ENCODE measurements at places on chromosomes 5 and 9.

- DNase-seq, result no peak
Observed at GRCh38 chr5:91188755-91189154, 194.4 kb downstream of the ARRDC3 start.

DNA sequence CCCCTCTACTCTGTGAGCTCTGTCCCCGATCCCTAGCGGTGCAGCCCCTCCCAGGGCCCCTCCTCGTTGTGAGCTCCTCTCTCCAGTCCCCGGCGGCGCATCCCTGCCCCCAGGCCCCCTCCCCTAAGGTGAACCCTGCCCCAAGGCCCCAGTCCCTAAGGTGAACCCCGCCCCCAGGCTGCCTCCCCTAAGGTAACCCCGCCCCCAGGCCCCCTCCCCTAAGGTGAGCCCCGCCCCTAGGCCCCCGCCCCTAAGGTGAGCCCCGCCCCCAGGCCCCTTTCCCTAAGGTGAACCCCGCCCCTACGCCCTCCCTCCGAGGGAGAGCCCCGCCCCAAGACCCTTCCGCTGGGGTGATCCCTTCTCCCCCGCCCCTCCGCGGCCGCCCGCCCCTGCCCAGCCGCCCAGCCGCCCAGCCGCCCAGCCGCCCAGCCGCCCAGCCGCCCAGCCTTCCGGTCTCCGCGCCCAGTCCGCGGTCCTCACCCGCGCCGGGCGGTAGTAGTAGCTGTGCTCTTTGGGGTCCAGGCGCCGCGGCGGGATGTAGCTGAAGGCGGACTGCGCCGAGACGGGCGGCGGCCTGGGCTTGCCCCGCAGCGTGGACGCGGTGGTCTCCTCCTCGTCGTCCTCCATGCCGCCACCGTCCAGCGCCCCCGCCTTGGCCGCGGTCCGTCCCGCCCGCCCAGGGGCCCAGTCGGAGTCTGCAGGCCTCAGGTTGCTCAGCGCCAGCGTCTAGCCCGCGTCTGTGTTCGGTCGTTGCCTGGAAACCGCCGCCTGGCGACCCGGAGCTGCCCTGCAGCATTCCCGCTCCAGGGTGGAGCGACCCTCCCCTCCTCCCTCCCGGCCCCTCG is at the start of gene CFAP90:
Gene CFAP90, minus strand, starts transcription at position 739 of the 845 bp plus-strand sequence. Its CDS starts 112 bp downstream, at position 627.
- no peak for DNase-seq

DNA sequence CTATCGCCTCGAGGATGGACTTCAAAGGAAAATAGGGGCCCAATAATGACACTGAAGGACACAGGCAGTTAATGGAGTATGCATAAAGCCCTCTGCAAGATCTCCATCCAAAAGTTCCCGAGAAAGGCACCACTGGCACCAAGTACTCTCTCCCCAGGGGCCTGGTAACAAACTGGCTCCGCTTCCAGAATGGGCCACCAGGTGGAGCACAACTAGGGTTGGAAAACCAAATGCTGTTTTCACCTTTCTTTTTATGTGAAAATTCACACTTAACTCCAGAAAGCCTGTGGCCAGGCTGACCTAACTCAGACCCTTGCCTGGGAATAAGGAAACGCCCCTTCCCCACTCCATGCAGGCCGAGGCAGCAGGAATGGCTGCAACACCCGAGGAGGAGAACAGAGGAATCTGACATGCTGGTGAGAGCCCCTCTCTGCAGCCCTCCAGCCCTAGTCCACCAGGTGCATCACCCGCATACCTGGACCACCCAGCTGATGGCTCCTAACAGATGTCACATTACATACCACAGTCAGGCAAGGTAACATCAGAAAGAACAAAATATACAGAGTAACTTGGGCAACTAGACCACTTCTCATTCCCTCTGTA is 42.8 kb downstream of the CAMSAP1 start:
- DNase-seq, result peak; percentile 53

GRCh38 chr5:59246145-59246869 is 647.2 kb downstream of the PDE4D start:
- DNase-seq, result no peak

DNA sequence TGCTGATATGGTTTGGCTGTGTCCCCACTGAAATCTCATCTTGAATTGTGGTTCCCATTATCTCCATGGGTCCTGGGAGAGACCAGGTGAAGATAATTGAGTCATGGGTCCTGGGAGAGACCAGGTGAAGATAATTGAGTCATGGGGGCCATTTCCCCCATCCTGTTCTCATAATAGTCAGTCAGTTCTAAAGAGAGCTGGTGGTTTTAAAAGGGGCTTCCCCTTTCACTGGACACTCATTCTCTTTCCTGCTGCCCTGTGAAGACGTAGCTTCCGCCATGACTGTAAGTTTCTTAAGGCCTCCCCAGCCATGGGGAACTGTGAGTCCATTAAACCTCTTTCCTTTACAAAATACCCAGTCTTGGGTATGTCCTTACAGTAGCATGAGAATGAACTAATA is 99.6 kb downstream of the TRIM32 start:
- no peak for DNase-seq

DNA sequence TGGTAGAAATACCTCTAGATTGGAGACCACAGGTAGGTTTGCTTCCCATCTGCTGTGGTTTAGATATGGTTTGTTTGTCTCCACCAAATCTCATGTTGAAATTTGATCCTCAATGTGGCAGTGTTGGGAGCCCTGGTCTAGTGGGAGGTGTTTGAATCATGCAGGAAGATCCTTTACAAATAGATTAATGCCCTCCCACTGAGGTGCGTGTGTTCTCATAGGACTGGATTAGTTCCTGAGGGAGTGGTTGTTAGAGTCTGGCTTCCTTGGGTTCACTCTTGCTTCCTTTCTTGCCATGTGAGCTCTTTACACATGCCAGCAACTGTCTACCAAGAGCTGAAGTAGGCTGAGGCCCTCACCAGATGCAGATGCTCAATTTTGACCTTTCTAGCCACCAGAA is 391.1 kb upstream of the GRIA1 start:
- no peak for DNase-seq

GRCh38 chr9:116760636-116761035 is 73.5 kb downstream of the TRIM32 start:
- DNase-seq, result no peak

Measured in naive thymus-derived CD8-positive, alpha-beta T cell (primary cell).